ENCODE measurements at places on chromosomes 12 and 14. TPM values are rescaled to one million over a fixed set of nuclear protein-coding genes. Genes with fewer than 3 reads are reported as not detected.

DNA sequence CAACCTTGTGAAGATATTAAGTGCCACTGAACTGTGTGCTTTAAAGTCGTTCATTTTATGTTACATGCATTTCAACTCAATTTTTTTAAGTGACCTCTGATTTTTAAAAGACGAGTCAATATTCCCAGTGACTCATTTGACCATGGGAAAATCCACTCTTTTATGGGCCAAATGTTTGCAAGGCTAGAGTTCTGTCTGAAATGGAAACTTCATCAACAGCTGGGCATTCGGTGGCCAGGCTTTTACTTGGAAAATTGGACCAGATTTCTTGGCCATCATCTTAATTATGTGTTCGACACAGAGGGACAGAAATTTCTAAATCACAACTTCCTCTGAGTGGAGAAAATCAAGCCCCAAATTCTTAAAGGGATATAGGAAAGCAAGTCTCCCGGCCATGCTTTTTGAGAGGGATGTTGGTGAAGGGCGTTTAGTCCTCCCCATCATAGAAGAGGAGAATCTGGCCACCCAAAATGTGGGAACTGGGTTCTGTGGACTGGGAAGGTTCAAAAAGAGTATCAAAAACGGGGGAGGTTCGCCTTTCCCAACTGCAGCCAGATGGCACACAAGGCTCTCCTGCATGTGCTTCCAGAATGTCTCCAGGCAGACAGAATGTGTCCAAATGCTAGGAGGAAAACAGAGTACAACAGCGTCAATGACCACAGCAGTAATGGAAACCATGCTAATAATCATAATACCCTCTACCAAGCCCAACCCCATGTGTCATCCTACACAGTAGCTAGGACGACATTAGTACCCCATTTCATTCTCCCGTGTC is 40.9 kb upstream of the FZD10 start:
- DNase-seq: no peak

DNA sequence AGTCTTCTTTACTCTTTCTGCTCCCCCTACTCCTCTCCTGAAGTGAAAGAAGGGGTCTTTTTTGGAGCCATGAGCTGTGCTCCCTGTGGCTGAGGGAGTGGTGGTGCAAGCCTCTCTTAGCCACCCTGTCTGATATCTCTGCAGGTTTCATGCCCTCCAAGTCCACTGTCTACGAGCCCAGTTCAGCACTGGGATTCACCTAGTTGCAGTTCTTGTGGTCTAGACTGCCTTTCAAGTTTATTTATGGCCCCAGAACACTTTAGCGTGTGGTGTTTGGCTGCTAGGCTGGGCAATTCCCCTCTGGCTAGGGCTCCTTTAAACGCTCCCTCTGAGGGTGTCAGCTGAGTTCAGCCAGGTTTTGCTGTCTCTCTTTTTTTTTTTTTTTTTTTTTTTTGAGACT is 908.6 kb downstream of the TRHDE start:
- no peak for DNase-seq

Gene GPR135
- total RNA-seq: 5.0 TPM

DNA sequence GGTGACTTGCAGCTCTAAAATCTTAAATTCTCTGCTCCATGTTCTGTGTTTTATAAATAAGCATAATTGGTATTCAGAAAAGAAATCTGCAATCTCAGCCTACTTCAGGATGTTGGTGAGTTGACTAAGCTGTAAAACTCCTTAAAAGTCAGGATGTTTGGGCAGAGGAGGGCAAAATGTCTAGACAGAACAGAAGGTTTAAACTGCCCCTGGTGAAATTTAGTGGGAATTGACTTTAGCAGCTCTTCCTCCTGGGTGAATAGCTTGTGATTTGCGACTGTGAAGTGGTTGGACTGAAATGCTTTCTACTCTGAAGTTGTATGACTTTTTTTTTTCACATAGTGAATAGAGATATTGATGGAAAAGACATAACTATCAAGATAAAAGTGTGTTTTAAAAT is 85.8 kb downstream of the CAND1 start:
- no peak for DNase-seq

Gene SLC38A4
- 1.0 TPM for total RNA-seq

Gene ANKRD33
- total RNA-seq: not detected

- no peak for DNase-seq
These were observed 33.9 kb upstream of the CDK17 start for GRCh38 chr12:96434107-96434506.

DNA sequence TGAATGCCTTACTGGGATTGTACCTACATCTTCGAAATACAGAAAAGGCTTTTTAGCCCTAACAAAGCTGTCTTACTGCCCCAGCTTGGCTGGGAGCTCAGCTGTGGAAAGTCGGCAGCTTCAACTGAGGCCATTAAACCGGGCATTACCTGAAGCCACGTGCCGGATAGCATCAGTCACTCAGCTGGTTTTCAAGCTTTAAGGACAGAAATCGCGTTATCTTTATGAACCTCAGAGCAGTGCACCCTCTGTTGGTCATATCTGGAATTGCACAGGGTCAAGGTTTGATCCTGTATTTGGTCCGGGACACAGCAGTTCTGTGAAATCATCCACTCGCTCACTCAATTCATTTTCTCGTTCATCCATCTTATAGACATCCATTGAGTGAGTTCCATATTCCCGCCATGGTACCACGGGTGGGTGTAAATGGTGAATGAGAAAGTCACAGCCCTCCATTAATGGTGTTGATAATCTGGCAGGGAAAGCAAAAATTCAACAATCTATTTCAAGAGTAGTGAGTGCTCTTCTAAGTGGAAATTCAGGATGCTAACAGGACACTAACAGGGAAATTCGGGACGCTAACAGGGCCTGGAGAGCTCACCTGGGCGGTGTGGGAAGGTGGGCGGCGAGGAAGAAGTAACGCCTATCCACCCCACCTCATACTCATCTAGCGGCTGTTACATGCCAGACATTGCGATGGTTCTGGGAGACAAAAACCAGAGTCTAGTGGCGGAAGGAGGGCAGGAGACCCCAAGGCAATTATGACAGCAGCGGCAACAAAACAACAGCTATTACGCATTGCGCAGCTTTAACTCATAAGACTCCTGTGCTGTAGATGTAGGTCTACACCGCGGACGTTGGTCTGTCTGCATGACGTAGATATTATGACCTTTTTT is 60.6 kb upstream of the TCL1A start:
- no peak for DNase-seq

Gene NTF3
- total RNA-seq: 0.89 TPM

Gene AGAP2
- total RNA-seq: 0.91 TPM

GRCh38 chr12:4685317-4685716 is 34.9 kb upstream of the GALNT8 start:
- no peak for DNase-seq

GRCh38 chr14:58805057-58805456 is 167.3 kb downstream of the DACT1 start:
- peak; percentile 39 for DNase-seq

Gene NYNRIN
- total RNA-seq: 11.5 TPM

GRCh38 chr14:52950898-52951680 is at the start of gene FERMT2:
TSS of gene FERMT2 (minus strand) at chr14:52951050. CDS start at chr14:52950568, 482 bp downstream.
- DNase-seq: peak; percentile 92

GRCh38 chr14:19917955-19918518 is 2.4 kb upstream of the OR4K5 start:
- no peak for DNase-seq

DNA sequence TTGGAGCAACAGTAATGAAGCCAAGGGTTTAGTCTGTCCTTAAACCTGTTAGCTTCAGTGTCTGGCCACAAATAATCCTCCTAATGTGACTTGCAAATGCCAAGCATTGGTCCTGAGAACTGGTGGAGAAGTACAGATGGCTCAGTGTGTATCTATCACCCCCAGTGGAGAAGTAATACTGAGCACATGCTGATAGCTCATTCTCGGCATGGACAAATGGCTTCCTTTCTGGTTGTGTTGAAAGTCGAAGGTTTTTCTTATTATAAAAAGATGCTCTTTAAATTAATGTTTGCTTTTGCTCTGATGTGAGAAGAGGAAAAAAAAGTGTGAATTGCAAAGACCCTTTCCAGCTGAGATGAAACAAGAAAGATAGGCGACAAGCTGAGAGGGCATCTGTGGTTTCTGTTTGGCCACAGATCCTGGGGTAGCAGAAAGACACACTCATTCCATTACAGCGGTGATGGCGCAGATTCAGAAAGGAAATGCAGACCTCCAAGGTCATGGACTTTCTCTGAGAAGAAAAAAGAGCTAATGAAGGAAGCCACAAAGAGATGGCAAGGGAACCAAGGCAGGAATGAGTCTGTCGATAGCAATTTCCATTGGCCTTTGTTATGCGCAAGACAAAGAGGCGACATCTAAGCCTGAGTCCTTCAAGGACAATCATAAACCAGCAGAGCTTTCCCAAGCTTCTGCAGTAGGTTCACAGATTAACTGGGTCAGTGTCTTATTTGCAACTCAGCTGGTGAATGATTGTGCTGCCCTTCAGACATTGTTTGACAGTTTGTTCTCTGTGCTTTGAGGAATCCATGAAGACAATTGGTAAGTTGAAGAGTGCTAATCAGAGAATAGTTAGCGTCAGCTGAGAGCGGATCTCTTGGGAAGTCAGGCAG is 155.5 kb upstream of the RGS6 start:
- DNase-seq: no peak

Gene DBX2
- 0.11 TPM for total RNA-seq

- no peak for DNase-seq
These were observed 8.5 kb downstream of the TEAD4 start for GRCh38 chr12:2967651-2968050.

Measured in right cardiac atrium (tissue), 5 donors.